Fibroblast of skin of right biceps (primary cell): ENCODE measurements at places on chromosomes 5 and 9.

GRCh38 chr5:141878186-141878710 is at the start of gene PCDH1:
PCDH1 (minus strand) TSS chr5:141878410; CDS start chr5:141878262, 148 bp downstream.
- DNase-seq, result peak; percentile 30

DNA sequence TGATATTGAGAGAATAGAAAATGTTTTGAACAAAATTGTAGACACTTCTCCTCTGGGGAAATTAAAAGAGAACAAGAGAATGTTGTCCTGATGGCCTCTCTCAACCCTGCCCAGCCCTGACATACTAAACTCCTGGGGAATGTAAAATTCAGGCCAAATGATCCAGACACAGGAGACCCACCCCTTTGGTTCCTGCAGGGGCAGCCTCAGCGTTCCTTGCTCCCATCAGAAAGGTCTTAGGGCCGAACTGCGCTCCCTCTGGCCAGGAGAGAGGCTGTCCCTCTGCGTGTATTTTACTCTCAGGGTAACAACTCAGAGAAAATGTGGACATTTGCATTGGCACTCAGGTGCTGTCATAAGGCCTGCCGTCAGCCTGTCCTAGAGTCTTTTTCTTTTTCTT is 616.3 kb upstream of the KLF4 start:
- DNase-seq, result no peak

DNA sequence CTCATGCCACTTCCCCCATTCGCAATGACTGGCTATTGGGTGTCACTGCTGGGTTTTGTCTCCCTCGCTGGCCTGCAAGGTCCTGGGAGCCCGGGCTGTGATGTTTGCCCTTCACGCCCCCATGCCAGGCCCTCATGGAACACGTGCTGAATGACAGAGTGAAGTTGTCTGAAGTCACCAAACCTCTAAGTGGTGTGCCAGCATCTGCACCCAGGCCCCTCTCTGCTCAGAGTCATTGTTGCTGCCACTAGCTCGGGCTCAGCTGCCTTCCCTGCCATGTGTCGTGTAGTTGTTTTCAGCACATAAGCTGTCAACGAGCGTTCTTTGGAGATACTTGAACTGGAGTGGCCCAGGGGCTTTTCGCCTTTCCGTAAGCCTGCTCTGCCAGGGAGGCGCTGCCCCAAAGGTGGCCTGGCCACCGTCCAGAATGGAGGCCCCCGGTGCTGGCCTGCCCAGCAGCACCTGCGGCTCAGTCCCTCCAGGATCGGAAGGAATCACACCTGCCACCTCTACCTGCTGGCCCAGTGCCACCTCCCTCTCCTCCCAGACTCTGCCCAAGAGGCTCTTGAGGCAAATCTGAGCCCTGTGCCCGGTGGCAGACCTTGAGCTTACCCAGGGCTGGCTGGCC is 250.1 kb downstream of the PBX3 start:
- DNase-seq, result no peak

DNA sequence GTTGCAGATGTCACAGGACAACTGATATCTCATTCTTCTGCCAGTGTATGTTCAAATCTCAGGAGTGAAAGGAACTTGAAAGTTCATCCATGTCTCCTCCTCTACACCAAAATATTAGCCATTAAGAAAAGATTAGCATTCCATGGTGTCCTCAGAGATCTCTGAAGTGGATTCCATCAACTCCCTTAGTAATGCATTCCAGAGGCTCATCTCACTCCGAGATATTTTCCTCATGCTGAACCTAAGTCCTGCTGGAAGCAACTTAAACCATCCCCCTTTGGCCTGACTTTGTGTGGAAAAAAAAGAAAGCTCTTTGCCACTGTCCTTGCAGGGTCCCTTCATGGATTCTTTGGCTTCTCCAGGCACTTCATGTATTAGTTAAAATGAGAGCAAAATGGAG is 155.7 kb upstream of the ZNF462 start:
- DNase-seq, result peak; percentile 74

GRCh38 chr5:59648949-59649921 is 244.3 kb downstream of the PDE4D start:
- DNase-seq, result peak; percentile 39

DNA sequence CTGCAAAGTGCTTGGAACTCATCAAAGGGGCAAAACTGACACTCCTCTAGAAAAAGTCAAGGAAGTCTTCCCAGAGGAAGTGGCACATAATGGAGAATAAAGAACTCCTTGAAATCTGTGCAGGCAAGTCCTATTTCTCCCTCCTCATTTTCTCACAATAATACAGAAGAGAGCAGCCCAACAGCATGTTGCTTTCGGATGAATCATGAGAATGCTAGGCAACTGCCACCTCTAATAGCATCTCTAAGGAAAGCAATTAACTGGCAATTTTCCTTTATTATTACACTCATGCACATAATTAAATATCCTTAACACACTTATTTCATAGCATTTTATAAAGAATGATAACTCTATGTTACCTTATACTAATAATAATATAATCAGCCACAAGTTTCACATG is 122.2 kb upstream of the PTGER4 start:
- peak; percentile 31 for DNase-seq

DNA sequence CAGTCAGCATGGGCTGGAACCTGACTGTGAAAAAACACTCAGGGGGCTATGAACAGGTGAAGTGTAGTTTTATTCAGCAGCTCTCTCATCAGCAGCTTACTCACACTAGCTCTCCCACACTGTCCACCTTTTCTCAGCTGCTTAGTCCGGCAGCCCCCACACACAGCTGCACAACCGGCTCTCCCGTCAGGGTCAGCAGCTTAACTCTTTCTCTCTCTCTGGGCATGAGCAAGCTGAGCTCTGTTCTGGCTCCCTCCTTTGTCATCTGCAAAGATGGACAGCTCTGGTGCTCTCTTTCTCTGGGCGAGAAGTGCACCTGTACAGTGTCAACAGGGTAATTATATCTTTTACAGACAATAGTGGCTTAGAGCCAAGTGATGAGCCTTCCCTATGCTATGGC is 8.2 kb downstream of the DMAC1 start:
- no peak for DNase-seq

- no peak for DNase-seq
Observed at GRCh38 chr5:179864686-179865085, 6.1 kb upstream of the MRNIP start.

DNA sequence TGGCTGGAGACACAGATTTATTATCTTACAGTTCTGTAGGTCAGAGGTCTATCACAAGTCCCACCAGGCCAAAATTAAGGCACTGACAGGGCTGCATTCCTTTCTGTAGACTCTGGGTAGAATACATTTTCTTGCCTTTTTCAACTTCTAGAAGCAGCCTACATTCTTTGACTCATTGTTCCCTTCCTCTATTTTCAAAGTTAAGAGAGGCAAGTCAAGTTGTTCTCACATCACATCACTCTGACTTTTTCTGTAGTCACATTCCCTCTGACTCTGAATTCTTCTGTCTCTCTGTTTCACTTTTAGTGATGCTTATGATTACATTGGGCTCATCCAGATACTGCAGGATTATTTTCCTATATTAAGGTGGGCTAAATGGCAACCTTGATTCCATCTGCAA is 119.0 kb downstream of the MELK start:
- no peak for DNase-seq

DNA sequence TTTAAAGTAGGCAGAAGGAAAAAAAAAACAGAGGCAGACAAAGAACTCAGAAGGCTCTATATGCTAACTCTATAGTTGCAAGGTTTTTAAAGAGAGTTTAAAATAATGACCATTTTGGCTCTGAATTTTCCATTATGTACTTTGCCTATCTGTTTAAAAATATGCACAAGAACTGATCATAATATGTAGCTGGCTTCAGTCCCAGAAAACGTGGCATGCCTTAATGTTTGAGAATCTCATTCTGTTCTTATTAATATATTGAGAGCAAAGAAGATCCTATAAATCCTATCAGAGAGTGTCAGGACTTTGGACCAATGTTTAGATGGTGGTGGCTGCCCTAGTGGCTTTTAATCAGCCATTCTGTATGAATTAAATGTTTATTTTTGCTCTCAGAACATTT is 121.5 kb downstream of the JMY start:
- peak; percentile 32 for DNase-seq

- no peak for DNase-seq
Observed at GRCh38 chr5:58542709-58543108, 40.2 kb upstream of the RAB3C start.

DNA sequence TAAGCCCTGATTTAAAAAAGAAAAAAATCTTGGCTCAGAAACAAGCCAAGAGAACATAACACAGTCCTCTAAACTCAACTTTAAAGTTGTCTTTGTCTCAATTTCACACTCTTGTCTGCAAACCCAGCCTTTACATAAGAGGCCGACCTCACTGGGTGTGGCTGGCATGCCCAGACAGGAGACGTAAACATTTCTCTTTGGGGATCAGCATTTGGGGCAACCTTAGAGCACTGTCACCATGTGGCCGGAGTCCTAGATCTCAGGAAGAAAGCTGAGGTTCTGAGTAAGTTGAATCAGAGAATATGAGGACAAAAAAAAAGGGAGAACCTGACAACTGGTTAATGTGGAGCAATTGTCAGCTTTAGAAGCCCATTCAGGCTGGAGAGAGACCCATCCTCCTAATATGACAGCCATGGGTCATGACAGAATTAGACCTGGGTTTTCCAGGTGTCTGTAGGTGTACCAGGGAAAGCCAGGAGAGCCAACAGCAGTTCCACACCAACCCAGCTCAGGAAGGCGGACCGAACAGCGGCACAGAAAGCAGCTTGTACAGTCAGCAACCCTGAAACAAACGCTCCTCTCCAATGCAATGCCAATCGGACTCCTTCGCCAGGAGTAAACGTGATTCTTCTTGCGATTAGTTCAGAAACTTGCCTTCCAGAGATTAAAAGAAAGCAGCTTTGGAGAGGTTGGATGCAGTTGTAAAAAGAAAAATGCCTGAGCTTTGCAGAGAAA is 97.9 kb upstream of the MAP3K1 start:
- DNase-seq, result no peak

GRCh38 chr5:168960497-168960896 is 340.4 kb downstream of the SLIT3 start:
- no peak for DNase-seq
